HTR-8/SVneo (cell line): ENCODE measurements at places on chromosomes 3 and 15.

GRCh38 chr3:19016851-19017250, 131.5 kb upstream of the KCNH8 start:
- DNase-seq: no peak

DNA sequence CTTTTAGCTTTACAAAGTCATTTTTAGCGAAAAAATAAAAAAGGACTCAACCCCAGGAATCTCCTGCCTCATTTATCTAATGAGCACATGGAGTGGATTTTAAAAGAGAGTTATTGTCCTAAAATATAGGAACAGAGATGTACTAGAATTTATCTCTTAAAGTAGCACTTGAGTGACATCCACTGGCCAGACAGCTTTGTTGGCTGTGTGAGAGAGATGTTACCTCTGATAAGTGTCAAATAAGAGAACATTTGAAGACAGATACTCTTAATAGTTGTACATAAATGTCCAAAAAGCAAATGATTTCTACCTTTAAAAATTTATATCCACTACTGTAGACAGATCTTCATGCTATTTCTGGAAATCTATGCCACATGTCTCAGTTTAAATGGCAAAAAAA, 12.3 kb upstream of the MFSD1 start:
- peak; percentile 42 for DNase-seq

DNA sequence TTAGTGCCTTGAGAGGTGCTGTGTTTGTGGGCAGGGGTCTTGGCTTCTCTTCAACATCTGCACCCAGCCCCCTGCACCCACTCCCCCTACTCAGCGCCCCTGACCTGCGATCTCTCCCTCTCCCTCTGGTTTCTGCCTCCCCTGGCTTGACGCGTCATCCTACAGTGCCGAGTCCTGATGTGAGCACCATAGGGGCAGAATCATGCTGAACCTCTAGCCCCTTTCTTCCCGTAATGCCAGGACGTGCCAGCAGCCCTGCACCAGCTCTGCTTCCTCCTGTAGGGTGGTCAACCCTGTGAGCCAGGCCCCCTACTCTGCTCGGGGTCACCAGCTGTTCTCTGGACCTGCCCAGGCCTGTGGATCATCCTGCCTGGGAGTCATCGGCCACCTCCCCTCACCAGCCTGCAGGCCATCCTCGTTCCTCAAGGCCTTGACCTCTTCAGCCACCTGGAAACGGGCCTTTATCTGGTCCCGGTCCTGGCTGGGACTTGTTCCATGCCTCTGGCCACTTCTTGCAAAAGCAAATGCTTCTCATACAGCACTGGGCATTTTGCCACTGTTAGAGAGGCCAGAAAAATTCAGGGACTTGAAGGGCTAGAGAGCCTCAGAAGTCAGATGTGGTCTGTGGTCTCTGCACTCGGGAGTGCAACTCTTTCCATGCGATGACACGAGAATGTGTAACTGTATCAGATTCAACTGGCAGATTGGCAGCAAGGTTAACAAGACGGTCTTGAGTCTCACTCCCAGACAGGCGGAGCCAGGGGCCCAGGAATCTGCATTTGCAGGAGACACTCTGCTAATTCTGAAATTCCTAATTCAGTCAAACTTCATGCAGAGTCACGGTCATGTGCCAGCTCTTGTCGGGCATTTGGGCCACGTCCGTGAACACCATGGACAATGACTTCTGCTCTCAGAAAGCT, 16.7 kb upstream of the KLF15 start:
- no peak for DNase-seq

DNA sequence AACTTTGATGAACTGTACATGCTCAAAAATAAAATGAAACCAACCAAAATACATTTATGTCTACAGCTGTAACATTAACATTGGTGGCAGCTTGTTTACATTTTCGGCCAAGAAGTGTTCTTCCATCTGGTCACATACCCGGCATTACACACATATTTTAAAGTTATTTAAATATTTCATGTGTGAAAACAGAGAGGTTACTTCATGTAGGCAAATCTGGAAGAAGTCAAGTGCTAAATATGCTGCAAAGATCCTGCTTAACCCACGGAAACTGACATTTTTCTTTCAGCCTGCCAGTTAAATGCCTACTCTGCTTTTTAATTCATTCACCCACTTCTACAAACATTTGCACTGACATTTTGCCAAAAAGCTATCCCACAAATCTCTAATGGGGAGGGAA, 69.7 kb downstream of the MB21D2 start:
- DNase-seq: no peak

DNA sequence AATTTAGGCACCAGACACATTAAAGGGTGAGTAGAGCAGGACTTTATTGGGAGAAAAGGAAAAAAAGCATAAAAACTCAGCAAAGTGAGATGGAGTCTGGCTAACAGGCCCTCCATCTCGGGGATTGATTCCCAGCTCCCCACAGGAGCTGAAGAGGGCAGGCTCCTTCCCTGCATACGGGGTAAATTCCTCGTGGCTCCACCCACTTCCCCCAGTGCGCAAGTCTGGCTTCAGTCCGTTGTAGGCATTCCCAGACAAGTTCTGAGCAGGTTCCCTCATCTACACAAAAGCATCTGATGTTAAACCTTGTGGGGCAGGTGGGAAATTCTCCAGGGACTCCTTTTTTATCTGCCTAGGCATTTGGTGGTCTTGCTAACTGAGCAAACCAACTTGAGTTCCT, 722.6 kb downstream of the ZNF385D start:
- no peak for DNase-seq
